ENCODE measurements at places on chromosomes 13 and 19.

DNA sequence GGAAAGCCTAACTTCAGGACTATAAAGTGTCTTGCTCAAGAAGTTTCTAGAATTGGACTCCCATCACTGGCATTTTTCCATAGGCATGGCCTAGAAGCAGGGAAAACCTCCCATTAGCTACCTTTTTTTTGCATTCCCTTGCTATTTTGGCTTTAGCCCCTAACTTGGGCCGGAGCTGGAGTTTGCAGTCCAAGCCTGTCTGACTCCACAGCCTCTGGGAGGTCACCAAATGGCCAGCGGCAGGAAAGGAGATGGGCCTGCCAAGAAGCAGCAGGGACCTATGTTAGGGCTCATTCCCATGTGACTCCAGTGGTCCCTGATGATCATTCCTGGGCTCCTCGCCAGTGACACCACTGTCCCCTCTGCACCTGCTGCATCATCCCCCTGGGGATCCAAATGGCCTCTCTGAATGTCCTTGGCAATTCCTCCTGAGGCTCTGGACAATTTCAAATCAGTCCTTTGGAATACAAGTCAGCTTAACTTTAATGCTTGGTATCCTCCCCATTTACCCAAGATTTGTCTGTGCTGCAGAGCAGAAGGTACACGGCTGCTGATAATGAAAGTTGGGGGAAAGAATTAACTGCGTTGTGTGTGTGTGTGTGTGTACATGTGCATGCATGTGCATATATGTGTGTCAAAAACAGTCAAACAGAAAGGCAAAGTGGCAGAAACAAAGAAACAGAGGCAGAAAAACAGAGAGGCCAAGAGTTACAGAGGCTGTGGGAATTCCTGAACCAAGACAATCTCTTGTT is 69.8 kb upstream of the SERP2 start:
- peak; percentile 33 for DNase-seq

DNA sequence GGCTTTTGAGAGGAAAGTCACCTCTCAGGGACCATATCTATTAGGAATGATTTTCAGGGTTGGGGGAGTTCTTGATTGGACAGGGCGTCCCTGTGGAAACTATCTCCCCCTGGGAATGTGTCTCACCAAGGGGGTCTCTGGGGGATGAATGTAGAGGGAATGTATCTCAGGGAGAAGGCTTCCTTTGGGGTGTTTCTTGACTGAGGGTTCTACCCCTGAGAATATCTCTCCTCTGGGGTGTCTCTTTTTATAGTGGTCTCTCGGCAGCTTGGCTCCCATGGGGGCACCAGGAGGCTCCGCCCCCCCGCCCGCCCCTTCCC is 1.0 kb downstream of the RTBDN start:
- DNase-seq: no peak

DNA sequence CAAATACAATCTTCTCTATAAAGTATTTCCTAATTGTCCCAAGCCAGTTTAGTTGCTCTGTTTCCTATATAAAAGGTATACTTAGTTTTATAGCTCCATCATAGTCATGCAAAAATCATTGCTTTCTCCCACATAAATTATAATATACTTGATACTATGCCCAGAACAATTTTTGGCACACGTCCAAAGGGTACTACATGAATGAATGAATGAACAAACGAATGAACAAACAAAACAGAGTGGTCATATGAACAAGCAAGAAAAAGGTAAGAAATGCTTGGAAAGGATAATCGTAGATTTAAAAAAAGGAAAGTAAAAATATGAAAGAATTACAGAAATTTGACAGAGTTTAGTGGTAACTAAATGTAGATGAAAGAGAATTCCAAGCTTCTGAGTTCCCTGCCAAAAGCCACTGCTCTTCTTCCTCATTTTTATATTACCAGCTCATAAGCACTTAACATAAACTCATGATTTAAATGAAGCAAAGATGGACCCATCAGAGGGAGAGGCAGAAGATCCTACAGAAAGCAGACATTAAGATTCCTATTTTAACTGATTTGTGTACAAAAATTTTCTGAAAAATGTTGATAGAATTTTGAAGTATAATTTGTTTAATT is 123.2 kb downstream of the ENOX1 start:
- DNase-seq: peak; percentile 59

DNA sequence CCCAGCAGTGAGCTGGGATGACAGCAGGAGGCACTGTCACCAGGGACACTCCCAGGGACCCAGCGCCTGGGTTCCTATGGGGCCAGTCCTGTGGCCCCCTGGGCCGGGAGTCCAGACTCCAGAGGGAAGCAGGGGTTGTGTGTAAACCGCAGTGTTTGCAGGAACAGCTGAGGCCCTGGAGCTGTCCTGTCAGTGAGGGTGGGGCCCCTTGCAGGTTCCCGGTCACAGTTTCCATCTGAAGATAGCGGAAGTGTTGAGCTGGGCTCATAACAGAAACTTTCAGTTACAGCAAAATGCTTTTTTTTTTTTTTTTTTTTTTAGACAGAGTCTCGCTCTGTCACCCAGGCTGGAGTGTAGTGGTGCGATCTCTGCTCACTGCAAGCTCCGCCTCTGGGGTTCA is 17.7 kb upstream of the CSNK1G2 start:
- DNase-seq: no peak

GRCh38 chr19:3131168-3131567 is 4.7 kb upstream of the GNA15 start:
- DNase-seq: no peak

GRCh38 chr19:7860714-7861618 is 13.2 kb downstream of the PRR36 start:
- DNase-seq: no peak

GRCh38 chr19:41784312-41784711 is 12.1 kb upstream of the CEACAM3 start:
- no peak for DNase-seq

DNA sequence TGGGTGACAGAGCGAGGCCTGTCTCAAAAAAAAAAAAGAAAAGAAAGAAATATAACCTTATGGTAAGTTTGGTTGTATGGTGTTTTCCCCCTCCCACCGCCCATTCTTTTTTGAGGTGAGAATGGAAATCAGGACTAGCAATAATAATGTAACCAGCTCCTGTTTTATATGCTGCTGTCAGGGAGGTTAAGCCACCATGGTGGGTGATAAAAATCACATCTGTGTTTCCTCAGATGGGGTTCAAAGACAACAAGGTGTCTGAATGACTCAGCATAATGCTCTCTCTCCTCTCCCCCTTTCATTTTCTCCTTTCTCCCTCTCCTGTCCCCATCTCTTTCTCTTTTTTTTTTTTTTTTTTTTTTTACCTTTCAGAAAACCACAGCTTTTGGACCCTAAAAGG is 28.3 kb upstream of the GARRE1 start:
- no peak for DNase-seq

GRCh38 chr19:42249149-42249750 is 5.7 kb downstream of the ERF start:
- DNase-seq: no peak

DNA sequence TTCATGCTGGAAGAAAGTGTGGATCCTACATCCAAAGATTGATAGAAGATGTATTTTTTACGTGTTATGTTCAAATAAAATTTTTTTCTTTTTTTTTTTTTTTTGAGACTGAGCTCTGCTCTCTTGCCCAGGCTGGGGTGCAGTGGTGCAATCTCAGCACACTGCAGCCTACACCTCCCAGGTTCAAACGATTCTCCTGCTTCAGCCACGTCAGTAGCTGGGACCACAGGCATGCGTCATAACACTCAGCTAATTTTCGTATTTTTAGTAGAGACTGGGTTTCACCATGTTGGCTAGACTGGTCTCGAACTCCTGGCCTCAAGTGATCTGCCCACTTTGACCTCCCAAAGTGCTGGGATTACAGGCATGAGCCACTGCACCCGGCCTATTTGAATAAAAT is 65.7 kb downstream of the KLF12 start:
- no peak for DNase-seq

GRCh38 chr19:51660975-51661600 is 14.5 kb upstream of the SIGLEC14 start:
- peak; percentile 79 for DNase-seq

- no peak for DNase-seq
Measured at GRCh38 chr13:53276265-53276664, 247.7 kb downstream of the OLFM4 start.

GRCh38 chr13:22061371-22061805 is 390.5 kb downstream of the FGF9 start:
- no peak for DNase-seq

DNA sequence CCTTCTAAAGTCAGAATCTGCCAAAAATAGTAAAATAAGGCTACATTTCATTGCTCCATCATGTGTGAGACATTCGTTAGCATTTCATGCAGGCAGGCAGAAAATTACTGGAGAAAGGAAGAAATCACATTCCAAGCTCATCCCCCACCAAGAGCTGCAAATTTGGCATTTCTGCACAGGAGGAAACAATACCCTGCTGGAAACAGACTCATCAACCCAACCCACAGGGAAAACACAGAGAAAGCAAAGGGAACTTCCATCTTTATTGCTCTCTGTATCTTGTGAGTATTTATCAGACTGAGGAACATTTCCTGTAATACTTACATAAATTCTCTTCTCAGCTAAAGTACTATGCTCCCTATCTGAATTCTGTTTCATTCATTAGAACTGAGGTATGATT is 95.7 kb downstream of the KCTD12 start:
- no peak for DNase-seq

GRCh38 chr19:51367565-51368365 is 1.0 kb downstream of the CLDND2 start:
- DNase-seq: peak; percentile 98

DNA sequence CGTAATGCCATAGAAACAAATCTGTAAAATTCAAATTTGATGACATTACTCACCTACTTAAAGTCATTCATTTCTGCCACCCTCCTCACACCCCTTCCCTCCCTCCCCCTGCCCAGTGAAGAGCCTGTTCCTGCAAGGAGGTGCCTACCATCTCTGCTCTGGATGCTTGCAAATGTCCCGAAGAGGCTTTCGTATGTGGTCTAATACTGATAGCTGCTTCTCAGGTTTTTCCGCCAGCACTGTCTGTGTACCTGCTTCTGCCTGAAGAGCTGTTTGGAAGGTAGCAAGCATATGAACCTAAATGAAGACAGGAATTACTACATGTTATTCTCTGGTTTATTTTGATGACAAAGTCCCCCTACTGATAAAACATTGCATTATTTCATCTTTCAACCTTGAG is 57.1 kb downstream of the GPALPP1 start:
- DNase-seq: no peak

DNA sequence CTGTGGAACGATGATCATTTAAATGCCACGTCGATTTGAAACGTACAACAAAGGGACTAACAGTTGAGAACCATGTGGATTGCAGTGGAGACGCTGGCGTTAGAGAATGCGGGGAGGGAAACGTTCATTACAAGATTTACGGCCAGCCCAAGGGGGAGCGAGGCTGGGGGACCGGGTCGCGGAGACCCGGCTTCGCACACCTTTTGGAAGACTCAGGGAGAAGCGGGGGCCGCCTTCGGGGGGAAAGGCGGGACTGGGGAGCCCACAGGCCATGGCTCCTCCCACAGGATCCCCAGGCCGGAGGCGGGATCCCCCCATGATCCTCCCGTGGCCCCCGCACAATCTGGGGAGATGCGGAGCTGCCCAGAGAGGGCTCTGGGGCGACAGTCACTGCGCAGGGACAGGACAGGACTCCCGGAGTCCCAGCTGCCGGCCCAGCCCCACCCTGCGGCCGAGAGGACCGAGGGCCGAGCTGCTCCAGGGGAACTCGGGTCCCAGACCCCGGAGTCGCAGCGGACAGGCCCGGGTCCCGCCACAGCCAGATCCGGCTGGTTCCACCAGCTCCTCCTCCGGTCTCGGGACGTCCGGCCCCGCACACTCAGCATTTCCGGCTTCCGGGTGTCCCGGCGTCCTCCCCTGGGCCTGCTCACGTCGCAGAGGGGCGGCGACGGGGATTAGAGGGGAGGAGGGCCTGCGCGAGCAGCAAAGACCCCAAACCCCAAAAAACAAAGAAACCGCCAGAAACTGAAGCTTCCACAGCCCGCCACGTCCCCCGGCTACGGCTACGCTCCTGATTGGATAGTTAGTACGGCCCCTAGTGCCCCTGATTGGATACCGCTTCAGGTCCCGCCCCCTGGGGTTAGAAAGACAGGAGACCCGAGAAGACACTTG is 21.1 kb upstream of the OR10H1 start:
- peak; percentile 89 for DNase-seq

DNA sequence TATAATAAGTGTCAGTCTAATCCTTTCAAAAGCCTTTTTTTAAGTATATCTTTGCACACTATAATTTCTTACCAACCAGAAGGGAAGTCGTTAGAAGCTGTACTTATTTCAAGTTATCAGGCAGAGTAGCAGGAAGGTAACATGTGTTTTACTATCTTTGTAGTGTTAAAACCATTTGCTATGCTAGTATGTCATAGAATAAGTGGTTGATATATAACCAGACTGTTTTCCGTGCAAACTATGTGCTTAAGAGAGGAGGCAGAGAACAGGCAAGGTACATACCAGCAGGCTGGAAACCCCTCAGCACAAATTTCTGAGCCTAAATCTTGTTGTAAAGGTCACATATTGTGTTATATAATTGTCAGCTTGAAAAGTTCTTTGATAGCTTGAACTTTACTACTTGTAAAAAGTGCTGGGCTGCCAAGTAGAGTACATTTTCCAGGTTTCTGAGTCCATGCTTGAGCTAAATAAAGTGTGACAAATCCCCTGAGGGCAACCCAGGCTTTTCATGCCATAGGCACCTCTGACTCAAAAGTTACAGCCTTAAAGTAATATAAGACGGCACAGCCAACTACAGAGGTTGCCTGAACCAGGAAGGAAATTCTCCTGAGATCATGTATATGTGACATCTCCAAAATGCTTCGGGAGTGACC is 1297.4 kb downstream of the PCDH9 start:
- peak; percentile 40 for DNase-seq

GRCh38 chr13:81406639-81407292 is 1065.8 kb upstream of the SPRY2 start:
- no peak for DNase-seq

DNA sequence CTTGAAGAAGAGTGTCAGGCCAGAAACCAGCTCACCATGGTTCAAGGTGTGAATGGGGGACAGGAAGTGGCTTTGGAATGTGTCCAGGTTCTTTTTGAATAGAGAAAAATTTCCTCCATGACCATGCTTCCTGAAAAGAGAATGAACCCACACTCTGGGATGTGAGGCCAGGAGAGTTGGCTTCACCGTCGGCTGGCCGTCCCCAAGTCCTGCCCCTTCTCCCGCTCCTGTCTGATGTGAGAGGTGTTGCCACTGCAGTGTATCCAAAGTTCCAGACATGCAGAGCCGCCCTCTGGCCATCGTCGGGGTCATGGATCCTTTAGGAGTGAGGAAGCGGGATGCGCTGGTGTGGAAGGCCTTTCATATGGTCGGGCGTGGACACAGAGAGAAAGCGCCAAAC is 101.2 kb downstream of the COL4A2 start:
- no peak for DNase-seq
